ENCODE measurements at places on chromosomes 4 and X.

DNA sequence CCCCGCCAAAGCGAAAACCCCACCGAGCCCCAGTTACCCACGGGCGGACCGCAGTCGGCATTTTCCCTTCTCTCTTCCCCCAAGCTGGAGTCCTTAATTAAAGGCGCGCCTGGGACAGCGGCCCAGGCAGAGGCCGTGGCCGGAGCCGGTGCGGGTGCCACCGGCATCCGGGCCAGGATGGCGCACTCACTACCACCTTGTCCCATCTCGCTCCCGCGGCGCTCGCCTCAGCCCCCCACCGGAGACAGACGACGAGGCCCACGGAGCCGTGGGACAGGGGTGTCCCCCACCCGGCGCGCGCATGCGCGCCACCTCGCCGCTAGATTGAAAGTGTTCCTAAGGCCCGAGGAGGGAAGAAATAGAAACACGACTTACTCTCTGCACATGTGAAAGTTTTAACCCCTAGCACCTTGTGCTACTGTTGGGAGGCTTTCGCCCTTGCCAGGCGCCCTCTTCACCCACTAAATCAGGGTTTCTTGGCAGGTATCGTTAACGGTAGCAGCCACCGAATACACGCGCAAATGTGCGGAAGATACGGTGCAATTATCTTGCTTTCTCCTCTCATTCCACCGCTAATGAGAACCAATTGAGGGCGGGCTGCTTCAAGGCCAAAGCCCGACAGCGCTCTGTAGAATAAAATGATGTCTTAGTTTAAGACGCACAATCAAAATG, 64.3 kb upstream of the CCDC160 start:
- DNase-seq = no peak

DNA sequence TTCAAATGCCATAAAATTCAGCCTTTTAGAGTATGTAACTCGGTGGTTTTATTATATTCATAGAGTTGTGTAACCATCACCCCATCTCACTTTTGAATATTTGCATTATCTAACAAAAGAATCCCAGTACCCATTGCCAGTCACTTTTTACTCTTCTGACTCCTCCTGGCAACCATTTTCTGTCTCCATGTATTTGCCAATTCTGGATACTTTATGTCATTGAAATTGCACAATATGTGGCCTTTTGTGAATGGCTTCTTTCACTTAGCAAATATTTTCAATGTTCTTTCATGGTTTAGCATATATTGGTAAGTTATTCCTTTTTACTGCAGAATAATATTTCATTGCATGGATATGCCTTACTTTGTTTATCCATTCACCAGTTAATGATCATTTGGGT, 79.9 kb downstream of the SLIT2 start:
- no peak for DNase-seq

DNA sequence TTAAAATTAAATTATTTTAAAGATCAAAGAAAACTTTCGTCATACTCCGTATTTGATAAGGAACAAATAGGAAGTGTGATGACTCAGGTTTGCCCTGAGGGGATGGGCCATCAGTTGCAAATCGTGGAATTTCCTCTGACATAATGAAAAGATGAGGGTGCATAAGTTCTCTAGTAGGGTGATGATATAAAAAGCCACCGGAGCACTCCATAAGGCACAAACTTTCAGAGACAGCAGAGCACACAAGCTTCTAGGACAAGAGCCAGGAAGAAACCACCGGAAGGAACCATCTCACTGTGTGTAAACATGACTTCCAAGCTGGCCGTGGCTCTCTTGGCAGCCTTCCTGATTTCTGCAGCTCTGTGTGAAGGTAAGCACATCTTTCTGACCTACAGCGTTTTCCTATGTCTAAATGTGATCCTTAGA, at the start of gene CXCL8:
TSS of gene CXCL8 (plus strand) at position 217 of the 426 bp plus-strand sequence. CDS start at position 307, 90 bp downstream.
- DNase-seq = no peak

DNA sequence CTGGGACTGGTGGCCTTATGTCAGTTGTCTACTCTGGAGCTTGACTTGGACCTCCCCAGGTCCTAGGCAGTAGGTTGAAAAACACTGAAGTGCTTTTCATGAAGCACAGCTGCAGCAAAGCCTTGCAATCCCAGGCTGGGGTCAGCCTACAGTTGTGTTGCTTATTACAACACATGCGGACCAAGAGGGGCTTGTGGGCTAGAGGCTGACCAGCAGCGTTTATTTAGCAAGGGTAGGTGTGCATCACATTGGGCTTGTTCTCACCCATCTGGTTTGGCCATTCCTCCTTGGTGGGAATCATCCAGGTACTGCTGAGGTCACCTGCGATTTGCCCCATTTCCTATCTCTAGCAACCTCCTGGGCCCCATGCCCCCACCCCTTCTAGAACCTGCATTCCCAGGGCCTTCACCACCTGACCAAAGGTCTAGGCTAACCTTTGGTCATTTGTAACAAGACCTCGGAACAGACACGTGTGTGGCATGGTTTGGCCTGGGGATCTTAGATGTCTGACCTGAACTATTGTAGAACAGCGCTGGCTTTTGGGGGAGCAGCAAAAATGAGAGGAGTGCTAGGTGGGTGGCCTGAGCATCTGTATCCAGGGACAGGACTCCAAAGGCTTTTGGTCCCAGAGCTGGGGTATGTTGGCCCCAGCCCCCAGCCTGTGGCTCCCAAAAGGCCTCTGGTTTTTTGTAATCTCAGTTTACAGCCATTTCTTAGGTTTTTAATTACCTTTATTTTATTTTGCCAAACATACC, 3.0 kb downstream of the RPL10 start:
- DNase-seq = no peak

DNA sequence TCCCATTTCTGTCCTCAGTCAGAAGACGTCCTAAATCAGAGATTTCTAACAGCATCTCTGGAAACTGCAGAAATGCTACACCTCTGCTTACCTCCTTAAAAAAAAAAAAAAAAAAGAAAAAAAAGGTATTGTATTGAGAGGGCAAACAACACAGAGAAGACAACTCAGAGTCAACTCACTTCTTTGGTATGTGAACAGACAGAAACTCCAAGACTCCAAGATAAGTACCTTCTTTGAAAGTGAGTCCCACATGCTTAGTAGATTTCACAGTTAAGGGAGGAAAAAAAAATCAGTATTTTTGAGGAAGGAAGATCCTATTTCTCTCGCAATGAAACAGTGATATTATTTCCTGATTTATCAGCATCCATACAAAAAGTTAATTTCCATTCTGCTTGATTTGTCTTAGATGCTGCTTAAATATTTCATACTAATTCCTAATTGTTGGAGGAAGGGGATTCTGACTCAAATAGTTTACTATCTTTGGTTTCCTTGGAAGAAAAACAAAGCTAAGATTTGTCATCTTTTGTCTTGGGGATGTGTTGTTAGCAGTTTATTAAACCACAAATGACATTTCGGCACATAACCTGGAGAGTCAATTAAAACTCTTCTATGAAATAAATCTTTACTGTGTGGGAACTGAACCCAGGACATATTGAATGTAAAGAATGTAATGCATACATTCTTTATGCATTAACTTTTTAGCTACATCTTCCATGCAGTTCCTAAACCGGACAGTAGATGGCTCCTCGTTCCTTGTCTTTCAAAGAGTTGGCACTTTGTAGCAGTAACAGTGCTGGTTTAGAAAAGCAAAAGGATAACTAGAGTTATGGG, 4.7 kb downstream of the RASGEF1B start:
- no peak for DNase-seq

GRCh38 chr4:126405369-126405982, 1090.7 kb downstream of the FAT4 start:
- no peak for DNase-seq

- peak; percentile 74 for DNase-seq
These were observed 20.6 kb upstream of the PPP2R2C start for GRCh38 chr4:6492861-6493657.

DNA sequence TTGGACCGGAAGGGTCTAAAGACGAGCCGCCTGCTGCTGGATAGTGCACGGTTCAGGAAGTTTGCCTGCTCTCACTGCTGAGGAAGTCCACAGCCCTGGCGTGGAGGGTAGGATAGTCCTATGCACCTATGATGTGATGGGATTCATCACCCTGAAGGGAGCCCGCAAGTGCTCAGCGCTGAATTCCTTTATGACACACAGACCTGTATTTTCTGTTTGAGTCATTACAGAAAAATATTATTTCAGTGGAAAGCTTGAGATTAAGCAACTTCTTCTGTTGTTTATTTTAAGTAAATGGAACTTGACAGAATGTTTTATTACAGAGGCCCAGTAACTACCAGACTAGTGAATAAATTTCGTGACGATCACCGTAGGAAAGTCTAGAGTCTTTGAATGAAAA, 123.2 kb downstream of the TRIML1 start:
- no peak for DNase-seq

DNA sequence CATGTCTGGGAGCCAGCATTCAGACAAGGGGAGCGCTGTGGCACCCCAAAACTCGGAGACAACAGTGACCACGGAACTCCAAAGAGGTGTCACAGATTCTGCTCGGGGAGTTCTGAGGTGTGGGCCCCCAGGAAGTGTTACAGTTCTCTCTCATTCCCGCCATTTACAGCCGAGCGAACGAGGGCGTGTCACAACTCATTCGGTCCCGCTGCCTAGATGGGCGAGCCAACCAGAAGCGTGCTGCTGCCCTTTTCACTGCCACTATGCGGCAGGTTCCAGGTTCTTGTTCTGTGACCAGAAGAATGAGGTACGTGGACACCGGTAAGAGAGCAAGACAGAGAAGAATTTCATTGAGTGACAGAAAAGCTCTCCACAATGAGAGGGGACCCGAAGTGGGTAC, 1370.6 kb upstream of the AGA start:
- DNase-seq = no peak

DNA sequence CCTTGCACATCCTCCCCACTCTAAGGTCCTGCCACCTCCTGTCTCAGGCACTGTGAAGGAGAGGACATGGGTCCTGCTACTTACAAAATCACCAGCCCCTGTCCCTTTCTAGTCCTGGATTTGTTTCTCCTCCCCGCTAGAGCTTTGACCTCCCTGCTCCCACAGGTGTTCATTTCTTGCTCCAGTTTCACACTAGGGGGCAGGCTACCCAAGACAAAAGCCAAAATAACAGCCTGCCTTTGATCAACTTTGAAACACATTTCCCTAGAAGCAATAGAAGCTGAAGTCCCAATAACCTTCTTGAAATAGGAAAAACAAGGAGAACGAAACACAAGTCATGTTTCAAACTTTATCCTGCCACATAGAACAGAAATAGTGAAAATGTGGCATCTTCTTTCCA, 164.4 kb downstream of the QDPR start:
- no peak for DNase-seq

GRCh38 chrX:153633607-153634180, 13.3 kb upstream of the DUSP9 start:
- DNase-seq = no peak
